Liver (tissue), 10 donors: ENCODE measurements at places on chromosomes 3 and 15. TPM values are rescaled to one million over a fixed set of nuclear protein-coding genes. Genes with fewer than 3 reads are reported as not detected.

DNA sequence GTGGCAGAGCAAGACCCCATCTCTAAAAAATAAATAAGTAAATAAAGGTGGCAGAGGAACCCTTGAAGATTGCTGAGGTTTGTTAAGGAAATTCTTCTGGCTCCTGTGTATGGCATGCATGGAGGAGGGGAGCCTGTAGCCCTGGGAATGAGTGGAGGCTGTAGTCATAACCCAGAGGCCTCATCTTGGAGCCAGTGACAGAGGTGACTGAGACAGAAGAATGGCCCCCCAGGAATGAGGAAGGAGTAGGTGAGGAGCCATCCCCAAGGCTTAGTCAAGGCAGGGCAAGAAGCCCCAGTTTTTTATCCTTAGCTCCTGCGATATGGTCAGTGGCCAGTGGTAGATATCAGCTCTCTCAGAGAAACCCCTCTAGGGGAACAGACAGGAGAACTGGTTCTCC is 46.5 kb downstream of the BSN start:
- DNase-seq, result no peak

DNA sequence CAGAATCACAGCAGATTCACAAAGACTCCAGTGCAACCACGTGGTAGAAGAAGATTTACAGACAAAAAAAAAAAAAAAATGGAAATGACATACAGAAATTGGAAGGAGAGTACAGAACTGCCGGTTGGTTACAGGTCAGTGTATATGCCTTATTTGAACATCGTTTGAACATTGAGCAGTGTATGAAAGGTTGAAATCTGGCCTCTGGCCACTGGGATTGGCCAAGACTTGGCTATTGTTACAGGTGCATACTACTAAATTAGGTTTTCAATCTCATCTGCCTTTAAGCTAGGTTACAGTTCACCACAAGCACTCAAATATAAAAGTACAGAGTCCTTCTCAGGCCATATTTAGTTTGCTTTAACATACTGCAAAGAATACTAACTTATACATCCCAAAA is 59.8 kb downstream of the THBS1 start:
- DNase-seq, result no peak

Gene MINAR1
- total RNA-seq, result 0.14 TPM

- DNase-seq, result no peak
Measured at GRCh38 chr3:4993276-4994143, 14.3 kb downstream of the BHLHE40 start.

Gene FAM81A
- 0.05 TPM for total RNA-seq

DNA sequence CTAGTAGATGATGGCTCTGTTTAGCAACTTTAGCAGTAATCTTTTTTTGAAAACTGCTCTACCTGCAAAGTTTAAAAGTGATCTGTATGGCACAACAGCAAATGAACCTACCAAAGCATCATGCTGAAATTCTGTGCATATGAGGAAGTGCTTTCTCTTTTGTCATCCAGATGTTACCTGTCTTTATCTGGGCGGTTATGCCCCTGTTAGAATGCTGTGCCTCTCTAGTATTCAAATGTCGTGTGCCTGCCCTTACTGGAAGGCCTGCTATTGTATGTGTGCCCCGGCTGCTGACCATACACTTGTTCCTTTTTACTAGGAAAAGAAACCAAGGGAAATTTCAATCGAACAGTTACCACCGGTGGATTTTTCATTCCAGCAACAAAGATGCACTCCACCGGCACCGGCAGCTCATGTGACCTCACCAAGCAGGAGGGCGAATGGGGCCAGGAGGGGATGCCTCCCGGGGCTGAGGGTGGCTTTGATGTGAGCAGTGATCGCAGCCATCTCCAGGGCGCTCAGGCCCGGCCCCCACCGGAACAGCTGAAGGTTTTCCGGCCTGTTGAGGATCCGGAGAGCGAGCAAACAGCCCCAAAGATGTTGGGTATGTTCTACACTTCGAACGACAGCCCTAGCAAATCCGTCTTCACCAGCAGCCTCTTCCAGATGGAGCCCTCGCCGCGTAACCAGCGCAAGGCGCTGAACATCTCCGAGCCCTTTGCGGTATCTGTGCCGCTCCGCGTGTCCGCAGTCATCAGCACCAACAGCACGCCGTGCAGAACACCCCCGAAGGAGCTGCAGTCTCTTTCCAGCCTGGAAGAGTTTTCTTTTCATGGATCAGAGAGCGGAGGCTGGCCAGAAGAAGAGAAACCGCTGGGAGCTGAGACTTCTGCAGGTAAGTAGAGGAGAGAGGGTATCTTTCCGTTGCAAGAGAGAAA is 61.6 kb downstream of the TMEM39A start:
- no peak for DNase-seq

GRCh38 chr3:108103886-108104797 is 13.3 kb upstream of the CD47 start:
- peak; percentile 87 for DNase-seq

DNA sequence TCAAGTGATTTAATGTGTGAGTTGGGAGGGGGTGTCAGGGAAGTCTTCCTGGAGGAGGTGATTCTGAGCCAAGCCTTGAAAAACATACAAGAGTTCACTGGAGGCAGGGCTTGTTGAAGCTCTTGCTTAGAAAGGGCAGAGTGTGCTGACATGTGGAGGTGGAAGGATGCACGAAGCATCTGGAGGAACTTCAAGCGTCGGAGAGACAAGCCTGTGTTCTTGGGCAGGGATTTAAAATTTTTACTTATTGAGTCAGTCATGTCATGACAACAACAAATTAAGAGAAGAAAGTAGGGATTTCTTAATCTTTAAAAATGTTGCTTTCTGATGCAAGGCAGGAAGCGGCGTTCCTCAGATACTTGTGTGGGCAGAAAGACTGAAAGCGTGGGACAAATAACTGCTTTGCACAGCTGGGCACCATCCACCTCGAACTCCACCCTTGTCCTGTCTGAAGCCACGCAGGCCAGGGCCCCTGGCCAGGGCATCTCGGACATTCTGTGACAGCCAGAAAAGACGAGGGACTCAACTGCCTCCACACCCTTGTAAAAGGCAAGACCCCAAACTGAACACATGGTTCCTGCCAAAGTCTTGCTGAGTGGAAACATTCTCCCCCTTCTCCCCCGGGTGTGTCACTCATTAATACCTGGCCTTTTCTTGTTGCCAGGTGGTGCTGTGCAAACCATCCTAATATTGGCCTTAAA is 6.9 kb upstream of the IL16 start:
- DNase-seq, result no peak

GRCh38 chr15:78049691-78050440 is 27.6 kb downstream of the TBC1D2B start:
- no peak for DNase-seq

Gene CIP2A
- 44.9 TPM for total RNA-seq

Gene RNU5B-1
- total RNA-seq, result not detected

- DNase-seq, result no peak
Measured at GRCh38 chr15:57870667-57871066, 164.2 kb downstream of the POLR2M start.

- no peak for DNase-seq
Measured at GRCh38 chr15:41199470-41199869, 31.1 kb downstream of the EXD1 start.

- no peak for DNase-seq
Measured at GRCh38 chr3:107523289-107523538, 452 bp downstream of the BBX start.

DNA sequence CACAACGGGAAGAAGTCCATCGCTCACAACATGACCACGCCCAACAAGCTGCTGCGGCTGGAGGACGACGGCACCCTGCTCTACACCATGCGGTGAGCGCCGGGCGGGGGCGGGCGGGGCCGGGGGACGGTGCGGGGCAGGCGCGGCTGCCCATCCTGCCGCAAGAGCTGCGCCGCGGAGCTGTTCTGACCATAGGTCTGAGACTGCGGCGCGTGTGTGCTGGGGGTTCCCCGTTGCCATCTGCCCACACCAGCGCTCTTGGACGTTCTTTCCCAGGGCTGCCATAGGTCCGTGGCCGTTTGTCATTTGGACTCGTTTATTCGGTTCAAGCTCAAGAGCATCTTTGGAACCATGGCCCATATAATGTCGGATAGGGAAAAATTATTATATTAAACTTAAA is 16.6 kb downstream of the GABRA5 start:
- DNase-seq, result no peak
